Naive thymus-derived CD8-positive, alpha-beta T cell (primary cell): ENCODE measurements at places on chromosomes 7 and 10. TPM values are rescaled to one million over a fixed set of nuclear protein-coding genes. Genes with fewer than 3 reads are reported as not detected.
A peak's percentile ranks its signal among the peaks of the same experiment; 100 is the strongest.

The PKD2L1 gene
- total RNA-seq = not detected

- peaks cover 16% of the 10 kb centered on the region for H3K27me3 ChIP-seq
- H3K27ac ChIP-seq = no peak overlapping the region
- no peaks in the 10 kb centered on the region for H3K36me3 ChIP-seq
Observed at GRCh38 chr7:155340721-155341120, 43.0 kb downstream of the INSIG1 start.

GRCh38 chr10:47217113-47217512 lies 82.9 kb upstream of the GDF10 start:
- H3K4me1 ChIP-seq = peaks cover 29% of the 10 kb centered on the region
- H3K27me3 ChIP-seq = no peaks in the 10 kb centered on the region
- DNase-seq = no peak

GRCh38 chr7:81167934-81168333 lies 249.1 kb upstream of the SEMA3C start:
- H3K36me3 ChIP-seq = no peaks in the 10 kb centered on the region
- H3K4me1 ChIP-seq = no peaks in the 10 kb centered on the region
- H3K27ac ChIP-seq = no peak overlapping the region
- H3K4me3 ChIP-seq = no peak overlapping the region

The ATRNL1 gene
- not detected for total RNA-seq

GRCh38 chr7:50684713-50685075 lies 98.0 kb downstream of the GRB10 start:
- H3K27me3 ChIP-seq = peaks cover 4% of the 10 kb centered on the region
- H3K4me1 ChIP-seq = no peaks in the 10 kb centered on the region
- H3K4me3 ChIP-seq = no peak overlapping the region

DNA sequence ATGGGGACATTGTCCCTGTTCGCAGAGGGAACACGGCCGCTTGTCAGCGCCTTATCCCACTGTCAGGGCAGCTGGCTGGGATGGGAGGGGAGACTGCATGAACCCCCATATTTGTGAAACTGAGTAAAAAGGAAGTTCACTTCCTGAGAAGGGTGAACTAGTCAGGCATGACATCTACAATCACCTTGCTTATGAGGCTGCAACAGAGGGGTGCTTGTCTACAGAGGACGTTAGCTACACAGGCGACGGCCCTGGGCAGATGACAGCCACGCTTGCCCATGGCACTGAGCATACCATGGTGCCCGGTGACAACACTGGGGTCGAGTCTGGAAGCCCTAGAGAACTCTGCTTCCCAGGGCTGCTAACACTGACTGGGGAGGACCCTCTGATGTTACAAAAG lies 46.0 kb upstream of the KDM7A start:
- H3K4me3 ChIP-seq = no peak overlapping the region
- no peak for DNase-seq
- peak overlapping the region; percentile 32 for H3K27ac ChIP-seq
- no peaks in the 10 kb centered on the region for H3K36me3 ChIP-seq

- peak overlapping the region; percentile 7 for H3K4me3 ChIP-seq
- peaks cover 3% of the 10 kb centered on the region for H3K36me3 ChIP-seq
- H3K27ac ChIP-seq = peak overlapping the region; percentile 86
- H3K27me3 ChIP-seq = no peaks in the 10 kb centered on the region
- peaks cover 69% of the 10 kb centered on the region for H3K4me1 ChIP-seq
Observed at GRCh38 chr7:55476852-55477780, 95.2 kb downstream of the VOPP1 start.

The ZKSCAN1 gene
- 104 TPM for total RNA-seq
